Heart left ventricle (tissue), 16 donors: ENCODE measurements at places on chromosomes 7 and 10. TPM values are rescaled to one million over a fixed set of nuclear protein-coding genes. Genes with fewer than 3 reads are reported as not detected.

The KCNH2 gene
- 104 TPM for total RNA-seq

The ZNF488 gene
- total RNA-seq = not detected

The PITX3 gene
- total RNA-seq = 1.3 TPM

- DNase-seq = peak; percentile 58
These were observed 244.4 kb downstream of the RPS24 start for GRCh38 chr10:78278058-78278404.

- no peak for DNase-seq
These were observed 74.3 kb upstream of the GNAI1 start for GRCh38 chr7:80060218-80060806.

- DNase-seq = no peak
These were observed 116.9 kb upstream of the CHST15 start for GRCh38 chr10:124210263-124210662.

GRCh38 chr7:98163704-98164494 is 47.3 kb upstream of the BHLHA15 start:
- DNase-seq = no peak

DNA sequence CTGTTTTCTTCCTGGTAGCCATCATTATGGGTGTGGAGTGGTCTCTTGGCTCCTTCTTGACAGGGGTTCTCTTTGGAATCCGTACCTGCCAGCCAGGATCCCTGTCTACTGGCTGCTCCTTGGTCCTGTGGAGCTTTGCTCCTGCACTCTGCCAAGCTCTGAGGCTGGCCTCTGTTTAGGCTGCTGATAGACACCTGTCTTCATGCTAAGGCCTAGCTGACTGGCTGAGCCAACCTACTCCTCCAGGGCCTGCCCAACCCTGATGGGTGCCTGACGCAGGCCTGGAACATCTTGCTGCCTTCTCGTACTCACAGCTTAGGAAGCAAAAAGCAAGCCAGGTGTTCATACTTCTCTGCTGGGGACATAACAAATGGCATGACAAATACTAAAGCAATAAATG is 333.6 kb upstream of the ZNF32 start:
- no peak for DNase-seq

DNA sequence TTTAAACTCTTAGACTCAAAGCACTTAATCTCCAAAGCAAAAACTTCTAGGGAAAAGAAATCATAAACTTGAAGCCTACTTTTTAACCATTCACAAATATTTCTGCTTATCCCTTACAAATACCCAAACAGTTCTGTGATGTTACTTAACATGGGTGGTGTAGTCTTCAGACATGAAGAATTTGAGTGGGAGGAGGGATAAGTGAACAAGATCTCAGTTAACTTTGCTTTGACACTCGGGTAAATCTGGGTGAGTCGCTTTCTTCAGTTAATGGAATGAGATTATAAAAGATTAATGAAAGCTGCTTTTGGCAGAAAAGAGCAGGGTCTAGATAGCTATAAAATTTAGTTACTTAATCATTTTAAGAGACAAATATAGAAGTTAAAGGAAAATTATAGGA is 47.5 kb downstream of the RNF133 start:
- DNase-seq = no peak

- DNase-seq = no peak
These were observed 132.2 kb downstream of the OR13A1 start for GRCh38 chr10:45183174-45183573.

DNA sequence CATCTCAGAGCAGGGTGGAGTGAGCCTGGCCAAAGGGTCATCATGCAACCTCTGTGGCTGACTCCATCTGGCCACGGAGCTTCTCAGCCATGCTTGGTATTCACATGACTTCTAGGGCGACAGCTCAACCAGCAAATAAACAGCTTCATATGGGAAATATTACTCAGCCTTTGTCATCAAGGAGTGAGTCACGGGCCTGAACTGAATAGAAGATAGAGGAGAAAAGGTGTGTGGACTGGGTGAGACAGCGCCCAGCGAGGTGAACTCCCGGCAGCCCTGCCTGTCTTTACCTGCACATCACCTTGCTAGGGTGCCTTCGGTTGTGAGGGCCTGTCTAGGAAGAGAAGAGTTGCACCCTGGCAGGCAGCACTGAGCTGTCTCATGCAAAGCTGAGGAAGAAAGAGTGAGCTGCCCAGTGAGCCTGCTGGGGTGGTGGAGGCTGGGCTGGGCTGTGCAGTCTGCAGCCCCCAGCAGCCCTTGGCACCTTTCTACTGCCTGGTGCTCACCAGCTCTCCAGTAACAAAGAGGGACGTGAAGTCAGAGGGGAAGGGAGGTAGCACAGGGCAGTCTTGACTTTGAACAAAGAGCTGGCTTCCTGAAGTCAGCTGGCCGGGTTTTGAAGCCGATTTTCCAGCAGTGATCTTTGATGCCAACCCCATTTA is 114.2 kb downstream of the EGFR start:
- no peak for DNase-seq

DNA sequence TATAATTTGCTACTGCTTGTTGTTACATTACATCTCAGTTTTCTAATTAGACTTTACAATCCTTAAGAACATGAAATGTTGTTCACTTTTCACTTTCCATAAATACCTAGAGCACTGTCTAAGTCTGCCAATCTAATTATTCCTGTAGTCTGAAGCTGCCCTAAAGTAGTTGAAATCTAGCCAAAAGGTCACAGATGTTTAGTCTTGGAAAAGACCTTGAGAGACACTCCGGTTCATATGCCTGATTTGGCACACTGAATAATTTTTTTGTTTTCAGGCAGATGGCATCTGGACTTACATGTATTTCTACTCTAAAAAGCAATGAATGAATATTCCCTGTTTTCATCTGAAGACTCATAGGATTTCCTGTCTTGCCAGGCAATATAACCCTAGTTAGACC is 359.1 kb downstream of the ANKRD7 start:
- DNase-seq = no peak

GRCh38 chr7:116542618-116543017 is 17.8 kb downstream of the CAV1 start:
- no peak for DNase-seq
